Hematopoietic multipotent progenitor cell (in vitro differentiated cells): ENCODE measurements at places on chromosomes 3 and 15.

DNA sequence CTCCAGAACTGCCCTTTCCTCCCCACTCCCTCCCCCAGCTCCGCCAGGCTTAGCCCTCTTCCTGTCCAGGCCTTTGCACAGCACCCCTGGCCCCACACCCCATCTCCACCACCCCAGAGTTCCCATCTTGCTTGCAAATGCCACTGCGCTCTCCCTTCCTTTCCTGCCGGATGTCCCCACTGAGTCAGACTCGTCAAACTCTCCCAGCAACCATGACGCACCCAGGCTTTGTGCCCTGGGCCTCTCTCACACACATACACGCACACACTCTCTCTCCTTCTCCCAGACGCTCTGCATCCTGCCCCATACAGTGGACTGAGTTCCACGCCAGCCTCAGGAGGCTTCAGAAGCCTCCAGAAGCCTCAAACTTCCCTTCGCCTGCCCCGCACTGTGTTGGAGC lies 2.8 kb upstream of the CCDC9B start:
- no peak for DNase-seq

- no peak for DNase-seq
These were observed 455.5 kb downstream of the MAGI1 start for GRCh38 chr3:65583188-65583587.

DNA sequence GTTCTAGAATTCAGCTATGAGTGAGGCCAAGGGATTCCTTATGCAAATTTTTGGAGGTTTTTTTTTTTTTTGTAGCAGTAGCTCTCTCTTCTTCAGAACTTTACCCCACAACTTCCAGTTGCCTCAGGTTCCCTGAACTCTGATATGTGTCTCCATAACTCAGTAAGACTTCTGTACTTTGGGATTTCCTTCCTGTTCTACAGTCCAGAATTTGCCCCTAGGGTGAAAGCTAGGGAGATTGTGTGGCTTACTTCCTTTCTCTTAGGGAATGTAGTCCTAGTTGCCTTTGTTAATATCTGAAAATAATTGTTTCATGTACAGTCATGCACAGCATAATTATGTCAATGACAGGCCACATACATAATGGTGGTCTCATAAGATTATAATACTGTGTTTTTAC lies 30.8 kb downstream of the LRRC28 start:
- DNase-seq, result no peak

- no peak for DNase-seq
These were observed 89.7 kb downstream of the HMG20A start for GRCh38 chr15:77510066-77511057.

GRCh38 chr3:167671878-167672427 lies 18.2 kb upstream of the WDR49 start:
- DNase-seq, result no peak

DNA sequence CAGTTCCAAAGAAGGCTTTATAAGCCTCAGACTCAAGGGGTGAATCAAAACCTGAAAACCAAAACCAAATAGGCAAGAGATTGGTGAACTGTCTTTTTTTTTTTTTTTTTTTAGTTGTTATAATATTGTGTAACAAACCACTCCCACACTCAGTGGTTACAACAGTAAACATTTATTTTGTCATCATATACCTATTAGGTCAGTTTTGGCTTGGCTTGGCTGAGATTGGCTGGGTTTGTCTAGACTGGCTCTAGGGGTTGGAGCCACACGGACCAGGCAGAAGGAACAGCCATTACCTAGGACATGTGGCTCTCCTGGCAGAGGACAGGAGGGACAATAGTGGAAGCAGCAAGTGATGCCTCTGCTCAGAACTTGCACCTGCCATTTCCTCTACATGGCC lies 26.4 kb upstream of the RYR3 start:
- DNase-seq, result no peak

- DNase-seq, result no peak
These were observed 51.6 kb upstream of the FSIP1 start for GRCh38 chr15:39834256-39834655.
